Activated CD4-positive, CD25-positive, alpha-beta regulatory T cell treated with anti-CD3 and anti-CD28 coated beads, Interleukin-2, amount 50 U/mL, for 16 hours (primary cell): ENCODE measurements at places on chromosomes 5 and 9.

DNA sequence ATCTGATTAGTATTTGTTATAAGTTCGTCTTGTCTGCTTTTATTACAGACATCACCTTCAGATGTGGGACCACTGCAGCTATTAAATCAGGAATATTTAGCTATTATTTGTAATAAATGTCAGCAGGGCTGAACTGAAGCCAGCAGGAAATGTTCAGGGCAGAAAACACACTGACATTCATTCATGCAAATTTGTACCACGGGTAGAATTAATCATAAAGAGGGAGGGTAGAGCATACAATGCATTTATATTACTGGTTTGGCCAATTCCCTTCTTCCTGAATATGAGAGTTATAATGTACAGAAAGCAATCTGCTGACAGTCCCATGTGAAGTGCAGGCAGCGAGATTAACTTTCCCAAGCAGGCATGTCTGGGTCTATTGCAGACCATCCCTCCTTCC is 117.3 kb upstream of the NUDT12 start:
- no peak for DNase-seq

DNA sequence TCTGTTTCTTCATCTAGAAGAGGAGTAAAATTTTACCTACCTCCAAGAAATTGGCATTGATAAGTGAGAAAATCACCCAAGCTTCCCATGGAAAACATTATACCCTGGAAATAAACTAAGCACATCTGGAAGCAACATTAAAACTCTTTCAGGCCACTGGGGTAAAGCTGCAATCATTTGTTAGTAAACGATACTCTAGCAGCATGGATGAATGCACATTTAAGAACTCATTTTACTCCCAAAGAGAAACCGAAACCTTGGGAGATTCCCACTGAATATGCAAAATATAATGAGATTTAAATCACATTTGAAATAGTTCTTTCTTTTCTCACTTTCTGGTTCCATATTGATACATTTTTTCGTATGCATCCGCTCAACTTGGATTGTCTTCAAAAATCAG is 467.5 kb downstream of the EFNA5 start:
- DNase-seq: no peak

DNA sequence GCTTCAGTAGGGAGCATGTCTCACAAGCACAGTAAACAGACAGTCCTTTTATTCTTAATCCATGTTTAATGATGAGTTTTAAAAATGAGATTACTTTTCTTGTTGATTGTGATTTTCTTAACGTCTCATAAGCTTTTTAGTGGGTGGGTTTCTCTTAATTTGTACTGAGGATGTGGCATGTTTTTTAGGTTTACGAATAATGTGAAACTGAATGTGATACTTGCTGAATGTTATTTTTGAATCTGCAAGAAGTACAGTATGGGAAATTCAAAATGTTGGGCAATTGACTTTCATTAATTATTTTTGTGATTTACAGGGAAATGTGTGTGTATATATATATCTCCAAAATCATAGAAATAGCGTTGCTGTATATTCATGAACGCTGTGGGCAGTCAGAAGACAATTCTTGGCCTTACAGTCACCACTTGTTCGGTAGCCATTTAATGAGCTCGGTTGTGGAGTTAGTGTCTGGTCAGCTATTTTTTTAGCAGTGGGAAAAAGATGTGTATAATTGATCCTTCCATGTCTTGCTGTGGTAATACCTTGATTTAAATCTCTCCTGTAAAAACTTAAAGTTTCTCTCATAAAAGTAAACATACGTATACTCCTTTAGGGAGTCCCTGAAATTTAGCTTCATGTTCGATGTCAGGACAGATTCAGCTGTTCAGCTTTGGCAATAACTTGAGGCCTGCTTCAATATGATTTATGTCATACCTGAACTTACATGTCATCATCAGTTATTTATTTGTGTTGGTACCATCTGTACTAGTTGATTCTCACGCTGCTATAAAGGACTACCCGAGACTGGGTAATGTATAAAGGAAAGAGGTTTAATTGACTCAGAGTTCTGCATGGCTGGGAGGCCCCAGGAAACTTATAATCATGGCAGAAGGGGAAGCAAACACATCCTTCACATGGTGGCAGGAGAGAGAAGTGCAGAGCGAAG is 15.0 kb downstream of the ICE1 start:
- no peak for DNase-seq

DNA sequence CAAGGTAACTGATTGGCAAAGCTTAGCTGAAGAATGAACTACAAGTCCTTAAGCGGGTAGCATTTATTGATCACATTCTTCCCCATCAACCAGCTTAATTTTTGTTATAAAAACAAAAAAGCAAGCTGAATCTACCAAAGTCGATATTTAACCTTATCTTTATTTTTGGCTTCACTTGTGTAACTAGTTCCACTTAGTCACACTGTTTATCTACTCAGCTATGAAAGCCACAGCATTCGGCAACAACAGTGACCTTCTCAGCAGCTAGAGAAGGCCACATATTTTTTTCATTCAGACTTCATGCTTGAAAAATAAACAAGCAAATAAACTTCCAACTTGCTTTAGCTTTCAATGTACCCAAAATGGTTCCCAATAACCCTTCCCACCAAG is 69.4 kb downstream of the KLHL3 start:
- DNase-seq: no peak

GRCh38 chr5:33531824-33532223 is 91.1 kb downstream of the TARS1 start:
- DNase-seq: no peak

- DNase-seq: no peak
These were observed 316.1 kb downstream of the PRDM9 start for GRCh38 chr5:23823521-23823920.

DNA sequence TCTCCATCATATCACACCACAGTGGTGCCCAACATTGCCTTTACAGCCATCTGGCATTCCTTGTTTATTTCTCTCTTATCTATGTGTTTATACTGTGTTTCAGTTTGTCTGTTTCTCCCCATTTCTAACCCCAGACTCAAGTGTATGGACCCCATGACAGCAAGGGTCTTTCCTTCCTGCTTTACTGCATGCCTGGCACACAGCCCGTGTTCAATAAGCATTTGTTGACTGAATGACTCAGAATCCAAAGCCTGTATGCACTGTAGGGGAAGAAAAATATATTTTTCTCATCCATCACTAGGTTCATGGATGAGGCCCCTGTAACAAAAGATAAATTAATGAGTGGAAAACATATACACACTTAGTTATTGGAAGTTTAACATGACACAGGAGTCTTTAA is 190.8 kb upstream of the SEMA6A start:
- no peak for DNase-seq
